ENCODE measurements at places on chromosomes 5 and 9.

- no peak for DNase-seq
Observed at GRCh38 chr5:29229461-29229860, 1964.0 kb upstream of the CDH6 start.

- no peak for DNase-seq
Observed at GRCh38 chr5:74096325-74096724, 470.3 kb downstream of the ARHGEF28 start.

DNA sequence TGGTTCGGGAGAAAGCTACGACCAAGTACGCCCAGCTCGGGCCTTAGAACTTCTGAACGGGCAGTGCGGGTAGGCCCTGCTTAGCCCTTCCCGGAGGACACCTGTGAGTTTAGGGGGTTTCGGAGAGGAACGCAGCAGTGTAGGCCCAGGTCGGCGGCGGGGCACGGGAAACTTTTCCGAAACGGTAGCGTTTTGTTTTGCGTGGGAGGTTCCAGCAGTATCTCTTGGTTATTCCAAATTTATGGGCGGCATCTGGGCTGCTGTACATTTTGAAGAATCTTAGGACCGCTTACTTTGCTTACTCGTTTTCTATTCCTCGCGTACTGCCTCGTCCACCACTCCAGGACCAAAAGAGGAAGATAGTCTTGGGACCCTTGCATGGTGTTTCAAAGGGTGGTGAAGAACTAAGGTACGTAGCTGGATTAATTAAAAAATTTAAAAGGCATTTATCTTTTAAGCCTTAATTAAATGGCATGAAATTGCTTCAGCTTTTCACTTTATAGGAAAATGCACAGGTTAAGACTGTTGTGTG lies 492 bp downstream of the TENT2 start:
- DNase-seq: no peak

DNA sequence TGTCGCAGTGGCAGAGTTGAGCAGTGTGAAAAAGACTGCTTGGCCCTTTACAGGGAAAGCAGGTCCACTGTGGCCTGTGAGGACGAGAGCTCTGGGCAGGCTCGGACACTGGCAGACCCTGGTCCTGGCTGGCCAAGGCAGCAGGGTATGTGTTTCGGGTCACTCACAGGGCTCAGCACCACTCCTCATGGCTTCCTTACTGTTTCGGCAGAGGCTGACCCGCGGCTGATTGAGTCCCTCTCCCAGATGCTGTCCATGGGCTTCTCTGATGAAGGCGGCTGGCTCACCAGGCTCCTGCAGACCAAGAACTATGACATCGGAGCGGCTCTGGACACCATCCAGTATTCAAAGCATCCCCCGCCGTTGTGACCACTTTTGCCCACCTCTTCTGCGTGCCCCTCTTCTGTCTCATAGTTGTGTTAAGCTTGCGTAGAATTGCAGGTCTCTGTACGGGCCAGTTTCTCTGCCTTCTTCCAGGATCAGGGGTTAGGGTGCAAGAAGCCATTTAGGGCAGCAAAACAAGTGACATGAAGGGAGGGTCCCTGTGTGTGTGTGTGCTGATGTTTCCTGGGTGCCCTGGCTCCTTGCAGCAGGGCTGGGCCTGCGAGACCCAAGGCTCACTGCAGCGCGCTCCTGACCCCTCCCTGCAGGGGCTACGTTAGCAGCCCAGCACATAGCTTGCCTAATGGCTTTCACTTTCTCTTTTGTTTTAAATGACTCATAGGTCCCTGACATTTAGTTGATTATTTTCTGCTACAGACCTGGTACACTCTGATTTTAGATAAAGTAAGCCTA lies 15.7 kb downstream of the SQSTM1 start:
- no peak for DNase-seq

DNA sequence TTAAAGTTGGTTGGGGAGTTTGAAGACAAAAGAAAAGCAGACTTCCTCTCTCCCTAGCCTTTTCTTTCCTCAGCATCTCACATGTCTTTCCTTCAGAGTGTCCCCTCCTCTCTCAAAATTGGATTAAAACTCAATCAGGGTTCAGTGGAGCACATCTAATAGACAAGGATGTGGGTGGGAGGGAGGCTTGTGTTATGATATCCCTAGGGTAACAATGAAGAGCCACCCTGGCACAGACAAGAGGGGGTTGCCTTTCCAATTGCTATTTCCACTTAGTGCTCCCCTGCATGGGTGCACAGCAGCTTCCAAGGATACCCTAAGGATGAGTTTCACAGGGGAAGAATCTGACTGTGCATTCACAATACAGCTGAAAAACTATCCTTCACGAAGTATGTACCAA lies 585.2 kb upstream of the C9orf72 start:
- DNase-seq: no peak

DNA sequence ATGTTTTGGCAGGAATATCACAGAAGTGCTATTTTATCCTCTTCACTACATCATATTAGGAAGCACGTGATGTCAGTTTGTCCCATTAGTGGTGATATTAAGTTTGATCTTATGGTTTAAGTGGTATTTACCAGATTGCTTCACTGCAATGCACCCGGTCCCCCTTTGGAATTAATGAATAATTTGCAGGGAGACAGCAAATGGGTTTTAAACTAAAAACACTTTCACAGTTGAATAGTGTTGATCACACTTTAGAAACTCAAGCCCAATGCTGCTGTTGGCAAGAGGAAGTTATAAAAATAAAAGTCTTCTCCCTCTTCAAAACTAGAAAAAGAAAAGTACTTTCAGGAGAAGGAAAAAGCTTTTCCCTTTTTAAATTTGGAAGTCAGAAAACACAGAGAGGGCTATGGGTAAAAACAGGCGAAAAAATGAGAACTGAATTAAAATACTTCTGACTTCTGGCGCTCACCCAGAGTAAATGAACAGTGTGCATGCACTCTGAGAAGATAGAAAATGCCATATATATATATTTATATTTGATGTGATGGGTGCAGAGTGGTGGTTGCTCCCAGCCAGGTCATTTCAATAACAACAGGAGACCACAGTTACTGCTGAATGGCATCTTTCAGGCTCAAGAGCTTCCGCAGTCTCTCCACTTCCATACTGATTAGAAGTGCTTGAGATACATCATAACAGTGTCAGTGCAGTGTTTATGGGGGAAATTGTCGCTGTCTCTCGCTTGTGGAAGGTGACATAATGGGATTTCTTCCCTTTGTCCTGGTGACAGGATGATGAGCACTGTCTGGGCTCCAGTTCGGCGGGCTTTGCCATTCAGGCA lies 278.0 kb downstream of the ZSWIM6 start:
- DNase-seq: no peak

- no peak for DNase-seq
Observed at GRCh38 chr9:135166565-135166964, 79.1 kb downstream of the OLFM1 start.

DNA sequence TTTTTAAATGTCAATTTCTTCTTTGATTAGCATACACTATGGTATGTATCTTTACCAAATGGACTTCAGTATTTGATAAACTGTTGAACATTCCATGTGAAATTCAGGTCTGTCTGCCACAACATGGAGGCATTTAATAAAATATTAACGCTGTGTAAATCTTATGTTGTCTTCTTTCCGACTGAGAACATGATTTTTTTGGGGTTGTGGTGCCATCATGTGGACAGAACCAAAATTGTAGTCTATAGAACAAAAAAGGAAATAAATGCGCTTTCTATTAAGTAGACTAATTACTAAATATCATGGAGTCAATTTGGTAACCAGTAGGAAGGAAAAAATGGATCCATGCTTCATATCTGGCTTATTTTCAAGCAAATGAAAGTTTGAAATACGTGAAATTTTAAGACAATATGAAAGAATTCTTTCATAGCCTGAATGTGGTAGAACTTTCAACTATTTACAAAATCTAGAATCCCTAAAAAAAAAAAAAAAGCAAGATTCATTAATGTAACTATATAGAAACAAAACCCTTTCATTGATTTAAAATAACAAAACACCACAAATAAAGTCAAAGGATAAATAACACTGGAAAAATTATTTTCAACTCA lies 2.8 kb upstream of the PLK2 start:
- no peak for DNase-seq

DNA sequence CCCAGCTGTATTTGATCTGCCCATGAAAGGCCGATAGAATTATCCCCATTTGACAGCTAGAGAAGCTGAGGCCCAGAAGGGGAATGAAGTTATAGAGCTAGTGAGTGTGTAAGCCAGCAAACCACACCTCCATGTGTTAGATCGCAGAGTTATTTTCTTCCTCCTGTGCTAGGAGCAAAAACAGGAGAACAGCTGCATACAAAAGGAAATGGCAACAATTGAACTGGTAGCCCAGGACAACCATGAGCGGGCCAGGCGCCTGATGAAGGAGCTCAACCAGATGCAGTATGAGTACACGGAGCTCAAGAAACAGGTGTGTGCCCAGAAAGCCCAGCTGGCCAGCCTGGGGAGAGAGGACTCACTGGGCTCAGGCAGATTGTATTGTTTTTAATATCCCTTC lies 30.4 kb downstream of the RAB14 start:
- no peak for DNase-seq

GRCh38 chr9:125346080-125346732 lies 84.6 kb downstream of the GAPVD1 start:
- no peak for DNase-seq

- no peak for DNase-seq
Observed at GRCh38 chr5:115313052-115313451, 16.6 kb upstream of the CCDC112 start.

DNA sequence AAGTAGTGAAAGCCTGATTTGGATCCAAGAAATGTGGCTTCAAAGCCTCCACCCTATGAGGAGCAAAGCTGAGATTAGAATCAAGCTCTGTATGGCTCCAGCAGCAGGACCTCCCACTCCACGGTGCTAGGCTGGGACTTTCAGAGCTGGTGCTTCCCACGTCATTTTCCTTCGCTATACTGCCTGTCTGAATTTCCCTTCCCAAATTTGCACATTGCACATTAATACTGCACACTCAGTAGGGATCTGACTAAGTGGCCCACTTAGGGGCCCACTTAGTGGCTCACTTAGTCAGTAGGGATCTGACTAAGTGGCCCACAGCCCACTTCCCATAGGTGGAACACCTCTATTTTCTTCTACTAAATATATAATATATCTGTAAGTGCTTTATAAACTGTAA lies 14.1 kb upstream of the SPDL1 start:
- DNase-seq: no peak

- DNase-seq: no peak
Observed at GRCh38 chr5:168011096-168011495, 280.3 kb upstream of the WWC1 start.

- no peak for DNase-seq
Observed at GRCh38 chr5:120538149-120538548, 74.0 kb downstream of the PRR16 start.

DNA sequence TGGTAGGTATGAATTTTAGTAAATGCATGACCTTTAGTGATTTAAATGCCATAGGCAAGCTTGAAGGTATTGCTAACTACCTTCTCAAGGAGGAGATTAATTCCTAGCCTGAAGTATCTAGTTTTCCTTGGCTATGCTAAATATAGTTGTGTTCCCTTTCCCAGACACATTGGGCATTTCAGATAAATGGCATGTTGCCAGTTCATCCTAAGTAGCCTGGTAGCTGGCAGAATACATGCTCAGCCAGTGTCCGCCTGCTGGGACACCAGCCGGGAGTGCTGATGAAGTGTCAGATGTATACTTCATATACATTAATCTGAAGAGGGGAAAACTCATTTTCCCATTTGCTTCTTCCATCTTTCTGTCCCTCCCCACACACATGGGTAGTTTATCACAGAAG lies 196.9 kb downstream of the MAST4 start:
- no peak for DNase-seq

DNA sequence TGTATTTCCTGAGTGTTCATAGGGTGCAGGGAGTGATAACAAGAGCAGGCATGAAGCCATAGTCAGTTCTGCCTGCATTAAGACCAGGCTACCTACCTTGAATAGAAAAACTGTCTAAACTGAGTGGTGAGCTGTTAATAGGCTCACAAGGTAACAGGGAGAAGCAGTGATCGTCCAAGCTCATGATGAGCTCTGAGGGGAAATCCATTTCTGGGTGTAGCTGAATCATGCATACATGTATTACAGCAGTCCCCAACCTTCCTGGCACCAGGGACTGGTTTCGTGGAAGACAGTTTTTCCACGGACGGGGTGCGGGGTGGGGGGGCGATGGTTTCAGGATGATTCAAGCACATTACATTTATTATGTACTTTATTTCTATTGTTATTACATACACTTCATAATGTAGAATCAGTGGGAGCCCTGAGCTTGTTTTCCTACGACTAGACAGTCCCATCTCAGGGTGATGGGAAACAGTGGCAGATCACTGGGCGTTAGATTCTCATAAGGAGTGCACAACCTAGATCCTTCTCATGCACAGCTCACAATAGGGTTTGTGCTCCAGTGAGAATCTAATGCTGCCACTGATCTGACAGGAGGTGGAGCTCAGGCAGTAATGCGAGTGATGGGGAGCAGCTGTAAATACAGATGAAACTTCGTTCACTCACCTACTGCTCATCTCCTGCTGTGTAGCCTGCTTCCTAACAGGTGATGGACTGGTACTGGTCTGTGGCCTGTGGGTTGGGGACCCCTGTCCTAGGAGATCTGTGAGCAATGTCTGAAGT lies 100.0 kb upstream of the IL6ST start:
- no peak for DNase-seq

DNA sequence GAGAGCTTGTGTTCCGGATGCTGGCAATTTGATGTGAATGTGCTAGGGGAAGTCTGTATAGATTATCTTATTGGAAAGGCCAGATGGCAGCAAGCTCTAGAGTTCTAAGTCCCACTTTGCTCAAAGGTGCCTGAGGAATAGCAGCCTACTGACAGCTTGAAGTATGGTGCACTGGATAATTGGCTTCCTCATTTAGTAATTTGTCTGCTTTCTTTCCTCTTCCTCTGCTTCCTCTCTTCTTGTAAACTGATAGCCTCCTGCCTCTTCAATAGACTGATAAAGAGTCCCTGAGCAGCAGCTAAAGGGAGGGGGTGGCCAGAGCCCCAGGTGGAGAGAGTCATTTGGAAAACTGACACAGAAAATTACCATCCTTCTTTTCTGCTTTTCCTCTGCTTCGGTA lies 177.3 kb downstream of the FGF1 start:
- no peak for DNase-seq

GRCh38 chr5:428754-429452 lies 14.1 kb upstream of the EXOC3 start:
- no peak for DNase-seq

DNA sequence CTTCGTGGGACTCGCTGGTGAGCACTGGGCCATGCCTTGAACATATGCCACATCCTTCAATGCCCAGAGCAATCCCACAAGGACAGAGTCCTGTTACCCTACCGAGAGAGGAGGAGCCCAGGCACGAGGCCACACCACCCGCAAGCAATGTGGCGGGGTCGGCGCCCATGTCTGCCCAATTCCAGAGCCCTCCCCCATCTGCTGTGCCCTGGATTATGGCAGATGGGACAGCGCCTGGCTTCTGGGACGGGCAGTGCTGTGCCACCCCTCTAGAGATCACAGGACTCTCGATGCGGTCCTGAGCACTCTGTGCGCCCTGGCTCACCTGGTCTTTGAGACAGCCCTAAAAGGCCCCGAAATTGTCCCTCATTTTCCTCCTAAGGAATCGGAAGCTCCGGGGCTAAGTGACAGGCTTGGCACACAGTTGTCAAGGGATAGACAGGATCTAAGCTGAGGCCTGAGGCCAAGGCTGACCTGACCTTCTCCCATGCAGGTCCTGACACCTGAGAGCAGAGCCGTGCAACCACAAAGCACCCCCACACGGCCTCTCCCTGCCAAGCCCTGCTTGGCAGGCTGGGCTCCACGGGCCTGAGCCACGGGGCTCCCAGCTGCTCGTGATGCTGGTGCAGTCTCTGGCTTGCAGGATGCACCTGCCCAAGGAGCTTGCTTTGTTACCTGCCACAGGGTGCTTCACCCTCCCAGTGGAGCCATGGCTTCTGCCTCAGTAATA lies 48.8 kb downstream of the PRRT1B start:
- no peak for DNase-seq
